ENCODE measurements at places on chromosomes 2 and 18.
A peak's percentile ranks its signal among the peaks of the same experiment; 100 is the strongest.

GRCh38 chr2:238967978-238968360 is 120.1 kb downstream of the TWIST2 start:
- no peak for DNase-seq

- no peak for DNase-seq
These were observed 106.3 kb downstream of the SLC4A3 start for GRCh38 chr2:219733746-219734145.

GRCh38 chr2:217866457-217866856 is 136.3 kb downstream of the TNS1 start:
- DNase-seq = no peak

DNA sequence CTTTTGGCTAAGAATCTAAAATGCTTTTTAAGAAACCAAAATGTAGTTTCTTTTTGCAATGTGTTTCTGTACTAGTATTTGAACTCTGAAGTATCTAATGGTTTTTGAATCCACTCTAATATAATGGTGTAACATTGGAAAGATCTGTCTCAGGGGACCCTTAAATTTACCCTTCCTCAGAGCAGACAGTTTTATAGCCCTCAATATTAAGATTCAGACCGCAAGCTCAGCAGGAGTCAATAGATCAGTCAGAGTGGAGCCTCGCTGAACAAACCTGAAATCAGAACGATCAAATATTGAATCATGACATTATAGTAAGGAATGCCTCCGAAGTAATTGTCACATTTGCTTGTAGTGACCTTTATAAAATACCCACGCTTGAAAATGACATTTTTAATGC is 18.3 kb downstream of the SGPP2 start:
- DNase-seq = no peak

DNA sequence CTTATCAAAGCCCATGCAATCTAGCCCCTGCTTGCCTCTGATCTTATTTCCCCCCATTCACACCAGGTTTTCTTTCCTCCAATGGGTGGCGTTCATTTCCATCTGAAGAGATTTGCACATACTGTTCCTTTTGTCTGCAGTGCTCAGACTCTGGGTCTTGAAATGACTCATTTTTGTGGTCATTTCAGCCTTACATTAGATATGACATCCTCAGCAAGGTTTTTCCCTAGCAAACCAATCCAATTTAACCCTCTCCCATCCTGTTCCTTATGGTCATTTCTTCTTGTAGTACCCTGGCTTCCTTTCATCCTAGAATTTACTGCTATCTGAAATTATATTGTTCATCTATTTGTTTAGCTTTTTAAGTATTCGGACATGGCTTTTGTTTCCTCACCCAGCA is 42.5 kb upstream of the SCN1A start:
- DNase-seq = no peak

DNA sequence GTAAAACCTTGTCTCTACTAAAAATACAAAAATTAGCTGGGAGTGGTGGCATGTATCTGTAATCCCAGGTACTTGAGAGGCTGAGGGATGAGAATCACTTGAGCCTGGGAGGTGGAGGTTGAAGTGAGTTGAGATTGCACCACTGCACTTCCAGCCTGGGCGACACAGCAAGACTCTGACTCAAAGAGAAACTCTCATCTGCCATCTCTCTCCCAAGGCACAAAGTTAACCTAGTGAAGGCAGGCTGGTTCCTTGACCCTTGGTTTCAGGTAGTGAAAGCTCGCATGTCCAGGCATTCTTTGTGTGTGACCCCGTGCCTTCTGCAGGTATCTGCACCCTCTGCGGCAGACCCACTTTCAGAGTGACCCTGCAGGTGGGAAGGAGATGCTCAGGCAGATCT is 100.0 kb downstream of the WDSUB1 start:
- no peak for DNase-seq

DNA sequence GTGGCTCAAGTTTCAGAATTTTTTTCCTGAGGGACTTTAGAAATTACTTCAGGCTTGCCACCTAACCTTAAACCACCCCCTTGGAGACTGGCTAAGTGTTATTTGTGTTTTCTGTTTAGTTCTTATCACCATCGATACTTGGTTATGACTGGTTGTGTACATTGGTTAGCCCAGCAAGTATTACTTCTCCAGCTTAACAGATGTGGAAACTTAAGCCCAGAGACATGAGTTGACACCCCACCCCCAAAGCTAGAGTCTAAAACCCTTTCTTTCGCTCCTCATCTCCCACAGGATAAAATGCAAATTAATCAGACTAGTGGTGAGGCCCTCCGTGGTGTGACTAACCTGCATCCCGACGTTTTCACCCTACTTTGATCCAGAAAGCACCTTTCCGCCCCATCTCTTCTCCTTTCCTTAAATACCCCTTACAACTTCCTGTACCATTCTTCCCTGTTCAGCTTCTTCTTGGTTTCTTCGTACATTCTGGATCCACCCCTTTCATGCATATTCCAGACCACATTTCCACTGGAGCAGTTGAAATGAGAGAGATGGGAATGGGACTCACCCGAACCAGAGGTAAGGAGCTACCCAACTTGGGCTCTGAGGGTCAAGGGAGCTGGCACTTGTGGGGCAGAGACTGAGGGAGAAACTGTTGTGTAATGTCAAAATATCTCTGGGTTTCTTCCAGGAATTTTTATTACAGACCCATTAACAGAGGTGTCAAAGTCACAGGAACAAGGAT is 819 bp upstream of the MAP3K2 start:
- DNase-seq = no peak

- DNase-seq = no peak
These were observed 32.3 kb downstream of the RALBP1 start for GRCh38 chr18:9507565-9508088.

DNA sequence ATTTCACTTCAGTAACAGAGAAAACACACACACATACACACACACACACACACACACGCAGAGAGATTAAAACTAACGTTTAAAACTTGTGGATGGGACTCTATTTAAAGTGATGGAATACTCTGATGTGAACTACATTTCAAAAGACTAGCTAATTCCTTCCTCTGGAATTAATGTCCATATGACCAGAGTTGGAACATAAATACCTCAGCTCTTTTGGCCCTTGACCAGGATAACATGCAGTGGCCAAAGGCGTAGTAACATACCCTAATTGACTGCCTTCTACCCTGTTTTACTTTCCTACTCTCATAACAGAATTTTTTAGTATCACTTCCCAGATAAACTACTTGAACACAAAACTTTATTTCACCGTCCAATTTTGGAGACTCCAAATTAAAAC is 671.3 kb upstream of the CHAC2 start:
- no peak for DNase-seq

GRCh38 chr2:148023861-148024260 is 3.0 kb downstream of the MBD5 start:
- DNase-seq = no peak

DNA sequence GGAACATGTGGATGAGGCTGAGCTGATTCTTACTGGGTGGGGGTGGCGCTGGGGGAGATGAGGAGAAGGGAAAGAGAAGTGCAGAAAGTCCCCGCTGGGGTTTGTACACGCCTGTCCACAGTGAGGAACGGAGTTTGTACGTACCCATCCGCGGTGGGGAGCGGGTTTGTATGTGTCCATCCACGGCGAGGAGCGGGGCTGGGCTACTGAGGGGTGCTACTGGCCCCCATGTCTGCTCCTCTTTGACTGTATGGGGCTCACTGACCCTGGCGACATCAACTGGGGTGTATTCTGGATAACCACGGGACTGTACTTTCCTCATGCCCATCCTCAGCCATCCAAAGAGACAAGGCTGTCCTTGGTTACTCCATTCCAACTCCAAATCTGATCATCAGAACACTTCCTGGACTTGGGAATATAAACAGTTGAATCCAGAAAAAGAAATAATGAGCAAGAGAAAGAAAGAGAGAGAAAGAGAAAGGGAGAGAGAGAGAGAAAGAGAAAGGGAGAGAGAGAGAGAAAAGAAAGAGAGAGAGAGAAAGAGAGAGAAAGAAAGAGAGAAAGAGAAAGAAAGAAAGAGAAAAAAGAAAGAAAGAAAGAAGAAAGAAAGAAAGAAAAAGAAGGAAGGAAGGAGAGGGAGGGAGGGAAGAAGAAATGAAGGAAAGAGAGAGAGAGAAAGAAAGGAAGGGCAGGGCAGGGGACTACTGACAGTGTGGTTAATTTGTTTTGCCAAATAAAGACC is 21.0 kb downstream of the MAL start:
- no peak for DNase-seq

- no peak for DNase-seq
These were observed 78.2 kb downstream of the PTGR3 start for GRCh38 chr18:75130591-75131328.

DNA sequence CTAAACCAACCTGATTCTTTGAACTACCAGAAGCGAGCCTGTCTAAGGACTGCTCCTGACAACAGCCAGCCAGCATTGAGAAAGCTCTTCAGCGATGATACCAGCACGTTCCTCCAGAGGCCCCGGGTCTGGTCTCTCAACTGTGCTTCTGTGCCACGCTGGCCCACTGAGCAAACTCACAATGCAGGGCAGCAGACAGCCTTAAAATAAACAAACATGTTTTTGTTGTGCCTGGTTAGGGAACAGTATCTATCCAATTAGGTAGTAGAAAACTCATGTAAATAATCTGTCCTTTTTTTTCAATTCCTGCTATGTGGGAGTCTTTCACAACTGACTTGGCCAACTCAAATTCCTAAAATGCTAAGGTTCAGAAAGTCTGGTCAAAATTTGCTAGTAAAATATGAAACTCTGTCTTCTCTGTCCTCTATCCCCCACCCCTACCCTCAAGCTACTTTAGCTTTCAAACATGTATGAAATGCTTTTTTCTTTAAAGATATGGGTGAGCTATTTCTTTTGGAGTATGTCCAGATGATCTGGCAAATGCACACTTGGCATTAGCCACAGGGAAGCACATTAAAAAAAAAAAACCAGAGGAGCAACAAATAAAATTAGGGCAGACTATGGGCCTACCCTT is 21.4 kb upstream of the EML4 start:
- DNase-seq = no peak

DNA sequence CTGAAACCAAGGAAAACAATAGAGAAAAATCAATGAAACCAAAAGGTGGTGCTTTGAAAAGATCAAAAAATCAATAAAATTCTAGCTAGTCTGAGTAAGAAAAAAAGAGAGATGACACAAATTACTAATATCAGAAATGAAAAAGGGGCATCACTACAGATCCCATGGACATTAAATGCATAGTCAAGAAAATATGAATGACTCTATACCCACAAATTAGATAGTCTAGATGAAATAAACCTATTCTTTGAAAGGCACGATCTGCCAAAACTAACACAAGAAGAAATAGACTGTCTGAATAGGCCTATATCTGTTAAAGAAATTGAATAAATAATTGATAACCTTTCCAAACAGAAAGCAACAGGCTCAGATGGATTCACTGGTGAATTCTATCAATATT is 15.2 kb upstream of the DSG3 start:
- no peak for DNase-seq

DNA sequence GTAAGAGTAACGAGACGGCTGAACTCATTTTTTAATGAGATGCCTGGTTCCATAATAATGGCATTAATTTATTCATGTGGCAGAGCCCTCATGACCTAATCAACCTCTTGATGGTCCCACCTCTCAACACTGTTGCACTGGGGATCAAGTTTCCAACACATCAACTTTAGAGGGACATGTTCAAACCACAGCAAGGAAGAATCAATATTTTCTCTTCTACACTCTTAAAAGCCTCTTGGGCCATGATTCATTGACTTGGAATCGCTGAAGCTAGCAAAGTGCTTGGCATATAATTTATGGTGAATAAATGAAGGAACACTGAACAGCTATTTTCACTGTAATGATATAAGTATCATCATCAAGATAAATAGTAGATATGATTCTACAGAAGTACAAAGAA is 333.0 kb downstream of the TNS1 start:
- DNase-seq = no peak

- DNase-seq = peak; percentile 72
These were observed 8.0 kb upstream of the MBP start for GRCh38 chr18:77140439-77141109.

DNA sequence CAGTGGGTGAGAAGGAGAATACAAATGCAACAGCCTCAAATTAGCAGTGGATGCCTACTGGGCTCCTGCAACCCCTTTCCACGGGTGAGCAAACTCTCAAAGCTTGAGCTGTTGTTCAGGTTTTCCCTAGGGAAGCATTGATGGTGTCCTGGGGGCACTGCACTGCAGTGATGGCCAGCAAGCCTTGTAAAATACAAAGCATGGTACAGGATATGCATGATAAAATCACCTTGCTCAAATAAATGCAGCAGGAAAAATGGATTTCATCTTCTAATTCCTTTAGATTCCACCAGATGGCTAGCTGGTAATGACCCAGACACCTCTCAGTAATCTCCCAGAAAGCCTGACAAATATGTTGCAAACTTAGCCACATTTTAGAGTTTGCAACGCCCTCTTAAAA is 698.2 kb downstream of the TRIB2 start:
- no peak for DNase-seq

- peak; percentile 10 for DNase-seq
These were observed 447 bp downstream of the TRAF3IP1 start for GRCh38 chr2:238320648-238321281.

- DNase-seq = no peak
These were observed 48.0 kb downstream of the KCNIP3 start for GRCh38 chr2:95345081-95345562.

GRCh38 chr2:205741256-205741978 is 59.1 kb downstream of the NRP2 start:
- DNase-seq = no peak

- DNase-seq = no peak
These were observed 64.0 kb downstream of the STPG4 start for GRCh38 chr2:47091118-47091517.

DNA sequence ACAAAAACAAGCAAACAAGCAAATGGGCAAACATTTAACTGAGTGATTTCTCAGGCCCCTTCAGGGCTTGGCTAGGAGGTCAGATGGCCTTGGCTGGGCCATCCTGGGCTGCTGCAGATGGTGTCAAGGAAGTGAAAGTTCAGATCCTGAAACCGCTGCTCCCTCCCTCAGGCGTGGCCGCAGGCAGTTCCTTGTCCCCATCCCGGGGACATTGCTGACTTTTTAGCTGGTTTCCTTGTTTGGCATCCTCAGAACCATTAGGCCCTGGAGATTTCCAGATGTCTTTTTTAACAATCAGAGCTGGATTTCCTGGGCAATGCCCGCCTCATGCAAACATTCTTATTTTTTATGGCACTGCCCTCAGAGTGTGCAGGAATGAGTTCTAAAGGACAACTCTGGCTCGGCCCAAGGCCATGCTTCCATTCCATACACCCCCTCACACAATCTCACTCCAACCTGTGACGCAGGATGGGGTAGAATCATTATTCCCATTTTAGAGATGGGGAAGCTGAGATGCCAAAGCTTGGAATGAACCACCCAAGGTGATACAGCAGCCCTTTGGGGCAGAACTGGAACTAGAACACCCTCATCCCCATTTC is 86.1 kb upstream of the ZCCHC2 start:
- DNase-seq = no peak

DNA sequence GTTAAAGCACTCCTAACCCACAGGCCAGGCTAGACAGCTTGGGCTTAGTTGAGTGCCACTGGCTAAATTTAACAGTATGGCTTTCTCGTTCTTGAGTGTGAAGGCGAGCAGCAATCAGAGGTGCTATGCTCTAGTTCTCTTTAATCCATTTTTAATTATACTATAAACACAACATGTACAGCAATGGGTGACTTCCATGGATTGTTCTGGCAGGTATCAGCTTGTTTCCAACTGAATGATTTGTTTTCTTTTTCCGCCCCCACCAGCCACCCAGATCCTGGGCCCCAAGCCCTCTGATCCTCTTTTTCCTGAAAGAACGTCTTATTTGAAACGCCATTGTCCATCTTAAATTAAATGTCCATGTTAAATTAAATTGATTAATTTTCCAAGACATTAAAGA is 244.8 kb downstream of the IKZF2 start:
- DNase-seq = no peak

GRCh38 chr18:78144669-78145068 is 834.9 kb upstream of the SALL3 start:
- DNase-seq = no peak

GRCh38 chr2:67918471-67918870 is 144.3 kb downstream of the C1D start:
- no peak for DNase-seq

Measured in CD4-positive, alpha-beta T cell treated with Interleukin-6 for 4 hours (primary cell).